ENCODE measurements at places on chromosomes 1 and 21.

DNA sequence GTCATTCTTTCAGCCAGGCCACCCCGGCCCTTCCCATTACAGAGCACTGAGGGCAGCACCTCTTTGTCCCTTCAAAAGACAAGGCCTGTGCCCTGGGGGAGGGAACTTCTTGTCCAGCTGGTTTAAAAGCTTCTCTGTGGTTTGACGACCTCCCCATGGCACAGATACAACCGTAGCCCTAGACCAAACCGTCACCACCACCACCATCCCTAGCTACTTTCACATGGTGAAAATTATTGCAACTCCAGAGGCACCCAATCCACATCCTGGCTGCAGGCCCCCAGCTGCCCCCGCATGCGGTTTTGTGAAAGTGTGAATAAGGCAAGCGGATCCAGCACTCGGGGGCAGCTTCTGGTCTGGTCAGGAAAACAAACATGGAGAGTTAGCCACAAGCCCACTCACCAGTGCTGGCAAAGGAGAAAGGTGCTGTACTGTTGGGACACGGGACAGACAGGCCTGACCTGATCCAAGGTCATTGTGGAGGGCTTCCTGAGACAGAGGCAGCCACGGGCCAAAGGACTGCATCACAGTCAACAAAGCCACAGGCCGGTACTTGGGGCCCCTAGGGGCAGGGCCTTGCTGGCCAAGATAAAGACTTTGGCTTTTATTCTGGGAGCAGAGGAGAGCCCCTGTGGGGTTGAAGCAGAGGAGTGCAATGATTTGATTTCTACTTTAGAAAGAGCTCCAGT, 31.2 kb downstream of the CDCA8 start:
- DNase-seq = peak; percentile 16

- DNase-seq = peak; percentile 41
These were observed 410.1 kb downstream of the BRINP3 start for GRCh38 chr1:190067592-190067991.

- DNase-seq = no peak
These were observed 52.2 kb downstream of the SSBP3 start for GRCh38 chr1:54353959-54354358.

DNA sequence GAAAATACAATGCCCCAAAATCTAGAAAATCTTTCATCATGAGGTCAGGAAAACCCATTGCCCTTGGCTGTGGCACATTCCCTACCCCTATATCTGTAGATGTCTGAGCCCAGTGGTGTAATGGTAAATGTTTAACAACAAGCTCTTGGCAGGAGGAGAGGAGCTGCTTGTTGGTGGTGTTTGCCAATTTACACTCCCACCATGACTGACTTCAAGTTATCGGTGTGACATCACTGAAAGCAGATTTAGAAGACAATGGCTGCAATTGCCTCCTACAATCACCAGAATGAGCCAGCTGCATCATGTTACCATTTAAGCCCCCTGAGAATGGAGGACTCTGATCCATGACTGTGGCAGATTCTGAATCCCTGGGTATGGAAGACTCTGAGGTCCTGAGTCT, 70.9 kb downstream of the SDC3 start:
- DNase-seq = no peak

GRCh38 chr1:84143796-84144565, at the start of gene PRKACB:
PRKACB (plus strand) TSS chr1:84144271; CDS start chr1:84144362, 91 bp downstream.
- DNase-seq = no peak

DNA sequence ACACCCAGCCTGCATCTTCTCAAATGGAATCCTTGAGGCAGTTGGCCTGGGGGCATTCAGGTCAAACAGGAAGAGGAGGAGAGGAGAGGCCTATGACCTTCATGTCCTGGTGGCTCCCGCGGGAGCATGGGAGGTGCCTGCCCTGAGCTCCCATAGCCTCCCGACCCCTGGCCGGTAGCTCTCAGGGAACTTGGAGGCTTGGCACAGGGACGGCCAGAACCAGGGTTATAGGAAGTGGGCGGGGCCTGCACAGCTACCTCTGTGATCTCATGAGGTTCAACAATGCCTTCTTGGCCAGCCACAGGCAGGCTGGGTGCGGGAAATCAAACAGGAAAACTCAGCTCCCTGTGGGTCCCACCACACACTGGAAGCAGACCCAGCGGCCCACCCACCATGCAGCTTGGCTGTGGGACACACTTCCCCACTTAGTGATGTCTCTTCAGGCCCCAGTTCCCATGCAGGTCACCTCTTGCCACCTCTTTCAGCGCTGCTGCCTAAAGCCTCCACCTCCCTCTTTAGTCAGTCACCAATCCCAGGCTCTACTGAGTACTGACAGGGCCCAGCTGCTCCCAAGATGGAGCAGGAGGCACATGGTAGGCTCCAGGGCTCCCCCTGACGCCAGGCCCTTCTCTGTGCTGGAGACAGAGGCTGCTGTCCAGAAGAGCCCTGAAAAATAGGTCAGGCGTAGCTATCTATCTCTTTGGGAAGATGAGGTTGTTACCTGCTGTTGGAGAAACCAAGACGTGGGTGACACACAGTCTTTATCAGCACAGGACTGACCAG, at the start of gene SLFNL1:
Gene SLFNL1 (minus strand): TSS at position 200 of the 783 bp plus-strand sequence. CDS start 1,065 bp downstream, outside the sequence.
- DNase-seq = no peak

DNA sequence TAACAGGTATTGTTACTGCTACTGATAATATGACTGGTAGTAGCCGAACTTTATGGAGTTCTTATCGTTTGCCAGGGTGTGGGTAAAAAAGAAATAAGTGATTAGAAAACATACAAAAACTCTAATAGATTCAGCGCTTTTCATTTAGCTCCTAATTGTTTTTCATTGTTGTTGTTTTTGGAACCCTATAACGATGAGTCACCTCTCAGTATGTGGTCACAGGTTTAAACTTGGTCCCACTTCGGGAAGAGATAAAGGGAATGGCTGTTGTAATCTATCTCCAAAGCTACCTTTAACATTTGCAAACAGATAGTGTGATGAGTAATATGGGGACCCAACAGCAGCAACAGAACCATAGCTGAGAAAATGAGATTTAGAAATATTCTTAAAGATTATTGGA, 62.7 kb upstream of the BCL10 start:
- peak; percentile 78 for DNase-seq

GRCh38 chr1:17596651-17597509, 57.4 kb downstream of the ARHGEF10L start:
- DNase-seq = no peak

- no peak for DNase-seq
These were observed 6.5 kb downstream of the EPS15 start for GRCh38 chr1:51512606-51513005.

GRCh38 chr1:61227857-61228550, 145.6 kb downstream of the NFIA start:
- DNase-seq = no peak

- no peak for DNase-seq
These were observed 28.1 kb downstream of the TTLL7 start for GRCh38 chr1:83970802-83971201.

DNA sequence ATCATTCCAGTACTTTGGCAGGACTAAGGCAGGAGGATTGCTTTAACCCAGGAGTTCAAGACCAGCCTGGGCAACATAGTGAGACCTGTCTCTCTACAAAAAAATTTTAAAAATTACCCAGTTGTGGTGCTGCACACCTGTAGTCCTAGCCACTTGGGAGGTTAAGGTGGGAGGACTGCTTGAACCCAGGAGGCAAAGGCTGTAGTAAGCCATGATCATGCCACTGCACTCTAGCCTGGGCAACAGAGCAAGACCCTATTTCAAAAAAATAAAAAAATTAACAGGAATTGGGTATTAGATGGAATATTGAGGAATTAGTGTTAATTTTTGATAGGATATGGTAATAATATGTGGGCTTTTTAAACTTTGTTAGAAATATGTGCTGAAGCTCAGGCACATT, 16.8 kb downstream of the TAF13 start:
- DNase-seq = no peak

GRCh38 chr1:219189021-219189824, 15.5 kb downstream of the LYPLAL1 start:
- DNase-seq = peak; percentile 77

- DNase-seq = no peak
These were observed 3.1 kb downstream of the CCDC190 start for GRCh38 chr1:162857850-162858249.

- DNase-seq = peak; percentile 86
These were observed 26.9 kb upstream of the BACE2 start for GRCh38 chr21:41141031-41141457.

DNA sequence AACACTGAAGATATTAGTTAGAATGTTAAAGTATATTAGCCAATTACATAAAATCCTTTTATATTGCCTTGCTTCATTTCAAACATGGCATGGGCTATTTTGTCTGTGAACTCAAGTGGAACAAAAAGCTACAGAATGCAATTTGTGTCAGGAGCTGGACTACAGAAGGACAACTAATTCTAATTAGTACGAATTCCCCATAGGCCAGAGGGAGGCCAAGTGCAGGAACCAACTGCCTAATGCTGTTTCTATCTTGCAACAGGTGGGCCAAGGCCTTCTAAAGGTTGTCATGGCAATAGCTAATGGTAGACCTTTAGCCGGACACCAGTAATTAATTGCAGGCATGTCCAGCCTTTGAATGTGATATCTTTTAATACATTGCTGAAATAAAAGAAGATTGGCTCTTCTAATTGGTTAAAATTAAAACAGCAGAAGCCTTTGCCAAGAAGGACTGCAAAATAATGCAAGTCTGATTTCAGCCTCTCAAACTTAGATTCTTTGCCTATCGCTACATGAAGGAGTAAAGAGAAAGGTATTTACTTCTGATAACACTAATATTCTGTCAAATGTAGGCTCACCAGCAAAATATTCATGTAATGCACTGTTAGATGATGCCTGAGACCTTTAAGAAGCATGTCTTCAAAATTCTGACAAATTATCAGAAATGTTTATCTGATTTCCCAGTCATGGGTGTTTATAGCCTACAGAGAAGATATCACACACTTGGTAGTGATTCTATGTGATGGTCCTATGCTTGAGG, 232.1 kb downstream of the LMO4 start:
- DNase-seq = peak; percentile 42

DNA sequence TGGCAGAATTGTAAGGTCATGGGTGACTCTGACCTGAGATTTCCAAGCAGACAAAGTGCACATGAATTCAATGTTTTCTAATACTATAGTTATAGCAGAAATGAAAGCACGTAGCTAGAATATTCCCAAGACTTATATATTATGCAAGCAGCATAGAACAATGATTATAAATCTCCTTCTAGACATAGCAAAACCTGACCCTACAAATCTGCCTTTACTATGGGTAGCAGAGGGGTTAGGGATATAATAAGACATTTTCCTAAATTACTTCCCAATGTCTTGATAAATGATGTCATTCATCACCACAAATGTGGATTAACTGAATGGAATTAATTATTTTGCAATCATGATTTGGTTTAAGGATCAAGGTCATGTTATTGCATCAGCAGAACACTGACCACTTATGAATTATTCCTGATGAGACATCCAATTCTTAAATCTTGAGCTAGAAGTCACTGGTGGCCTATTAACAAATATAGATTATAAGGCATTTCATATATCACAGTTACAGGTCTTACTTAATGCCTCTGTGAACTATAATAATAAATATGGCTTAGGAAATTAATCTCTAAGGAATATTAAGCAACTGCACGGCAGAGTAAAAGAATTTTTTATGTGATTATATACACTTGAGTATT, 776.6 kb downstream of the AMY1C start:
- DNase-seq = no peak

DNA sequence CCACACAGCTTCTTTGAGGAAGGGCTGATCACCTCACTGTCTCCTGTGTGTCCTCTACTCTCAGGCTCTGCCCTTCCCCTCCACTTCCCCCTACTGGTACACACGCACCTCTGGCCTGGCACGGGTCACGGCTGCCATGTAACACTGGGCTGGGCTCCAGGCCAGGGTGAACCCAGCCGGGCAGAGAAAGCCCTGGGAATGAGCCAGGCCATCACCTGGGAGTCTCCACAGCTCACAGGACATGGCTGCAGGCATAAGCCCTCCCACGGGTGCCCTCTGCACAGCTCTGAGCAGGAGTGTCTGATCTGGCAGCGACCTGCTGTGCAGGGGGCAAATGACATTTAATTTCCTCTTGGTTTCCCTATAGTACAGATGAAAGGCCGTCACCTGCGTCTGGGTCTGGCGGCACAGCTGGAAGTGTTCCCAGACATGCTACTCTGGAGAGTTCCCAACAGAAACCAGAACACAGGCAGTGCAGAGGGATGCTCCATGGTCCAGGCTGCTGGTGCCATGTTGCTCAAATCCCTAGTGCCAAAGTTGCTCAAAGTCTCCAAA, 61.2 kb downstream of the ERI3 start:
- DNase-seq = peak; percentile 34

DNA sequence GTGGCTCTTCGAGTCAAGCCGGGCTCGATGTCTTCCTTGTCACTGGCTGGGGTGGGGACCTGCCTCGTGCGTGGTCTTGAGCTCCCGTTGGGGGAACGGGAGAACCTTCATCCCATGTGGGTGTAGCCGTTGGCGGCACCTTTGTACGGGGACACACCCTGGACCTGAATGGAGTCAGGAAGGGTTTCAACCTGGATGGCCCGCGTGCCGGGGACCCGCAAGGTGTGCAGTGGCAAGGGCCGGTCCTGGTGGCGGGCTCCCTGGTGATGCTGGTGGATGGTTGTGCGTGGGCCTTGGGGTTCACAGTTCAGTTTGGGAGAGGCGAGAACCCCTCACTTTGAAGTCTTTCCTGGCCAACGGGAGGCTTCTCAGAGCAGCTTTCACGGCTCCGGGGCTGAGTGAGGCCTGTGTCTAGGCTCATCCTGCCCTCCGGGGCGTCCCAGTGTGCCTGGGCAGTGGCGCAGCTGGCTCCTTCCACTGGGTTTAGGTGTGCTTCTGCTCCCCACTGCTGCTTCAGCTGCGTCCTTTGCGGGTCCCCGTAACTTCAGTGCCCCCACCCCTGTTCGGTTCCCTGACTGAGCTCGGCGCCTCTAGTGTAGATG, 11.4 kb downstream of the SKI start:
- no peak for DNase-seq

DNA sequence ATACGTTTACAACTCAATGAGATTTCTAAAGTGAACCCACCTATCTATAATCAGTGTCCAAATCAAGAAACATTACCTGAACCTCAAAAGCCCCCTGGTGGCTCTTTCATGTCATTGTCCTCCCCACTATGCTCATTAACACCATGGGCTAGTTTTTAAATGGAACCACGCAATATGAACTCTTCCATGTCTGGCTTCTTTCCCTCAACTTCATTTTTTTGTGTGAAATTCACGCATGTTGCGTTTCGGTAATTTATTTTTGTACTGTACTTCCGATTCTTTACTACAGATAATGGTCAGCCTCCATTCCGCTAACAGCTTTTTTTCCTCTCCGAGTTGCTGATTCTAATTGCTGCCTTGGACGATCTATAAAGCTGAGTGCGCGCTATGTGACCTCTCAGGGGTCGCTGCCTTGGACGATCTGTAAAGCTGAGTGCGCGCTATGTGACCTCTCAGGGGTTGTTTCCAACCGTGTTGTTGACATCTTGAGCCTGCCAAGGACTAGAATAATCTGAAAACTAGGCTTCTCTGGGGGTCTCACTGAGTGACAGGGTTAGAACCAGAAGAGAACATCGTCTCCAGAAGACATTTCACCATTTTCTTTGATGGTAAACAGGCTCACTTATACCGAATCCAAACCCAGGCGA, 1.1 kb upstream of the CACYBP start:
- DNase-seq = peak; percentile 74

Measured in astrocyte of the hippocampus (primary cell).